IPS DF 6.9 (cell line): ENCODE measurements at places on chromosomes 16 and 17.
A peak's percentile ranks its signal among the peaks of the same experiment; 100 is the strongest.

GRCh38 chr17:74831444-74832146, 28.1 kb downstream of the GRIN2C start:
- DNase-seq, result no peak

- no peak for DNase-seq
Observed at GRCh38 chr16:3472878-3473595, 22.3 kb downstream of the C16orf90 start.

DNA sequence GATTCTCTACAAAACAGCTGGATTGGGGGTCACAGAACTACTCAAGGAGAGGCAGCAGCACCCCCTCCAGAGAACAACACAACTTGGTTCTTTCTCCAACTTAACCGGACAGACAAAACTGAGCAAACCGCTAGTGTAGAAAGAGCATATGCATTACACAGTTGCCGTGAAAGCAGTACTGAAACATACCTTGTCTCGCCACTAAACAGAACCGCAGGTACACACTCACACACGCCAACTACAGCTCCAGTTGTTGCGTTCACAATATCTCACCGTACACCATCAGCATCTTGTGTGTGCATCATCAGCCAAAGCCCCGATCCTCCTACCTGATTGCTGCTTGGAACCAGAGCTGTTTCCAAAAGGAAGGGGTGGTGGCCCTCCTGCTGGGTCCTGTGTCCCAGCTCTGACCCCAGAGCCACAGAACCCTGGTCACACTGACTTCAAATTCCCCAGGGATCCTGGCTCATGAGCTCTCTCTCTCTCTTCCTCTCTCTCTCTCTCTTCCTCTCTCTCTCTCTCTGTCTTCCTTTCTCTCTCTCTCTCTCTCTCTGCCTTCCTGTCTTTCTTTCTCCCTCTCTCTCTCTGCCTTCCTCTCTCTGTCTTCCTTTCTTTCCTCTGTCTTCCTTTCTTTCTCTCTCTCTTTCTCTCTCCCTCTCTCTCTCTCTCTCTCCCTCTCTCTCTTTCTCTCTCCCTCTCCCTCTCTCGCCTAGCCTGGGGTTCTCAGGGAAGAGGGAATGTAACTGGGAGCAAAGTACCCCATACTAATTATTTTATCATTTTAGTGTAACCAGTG, 8.4 kb downstream of the PIMREG start:
- no peak for DNase-seq

- DNase-seq, result no peak
Observed at GRCh38 chr17:17815062-17815406, 21.8 kb downstream of the SREBF1 start.

GRCh38 chr17:18319604-18320256, 4.6 kb downstream of the SMCR8 start:
- DNase-seq, result no peak

DNA sequence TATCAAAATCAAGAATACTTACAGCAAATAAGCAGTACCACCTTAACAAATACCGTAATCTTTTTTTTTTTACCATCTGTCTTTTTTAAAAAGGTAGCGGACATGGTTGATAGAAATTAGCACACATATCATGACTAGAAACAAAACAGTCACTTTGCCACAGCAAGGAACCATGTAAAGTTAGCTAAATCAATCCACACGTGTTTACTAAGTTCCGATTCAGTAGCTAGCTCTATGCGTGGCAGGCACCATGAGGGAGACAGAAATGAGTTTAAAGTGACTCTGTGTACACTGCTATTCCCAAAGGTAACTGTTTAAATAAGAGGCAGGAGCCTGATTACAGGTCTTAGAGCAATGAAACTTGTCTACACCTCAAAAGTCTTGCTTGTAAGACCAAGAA, 108.6 kb downstream of the XYLT1 start:
- DNase-seq, result no peak

GRCh38 chr17:34503528-34504195, 75.7 kb upstream of the TMEM132E start:
- DNase-seq, result no peak

DNA sequence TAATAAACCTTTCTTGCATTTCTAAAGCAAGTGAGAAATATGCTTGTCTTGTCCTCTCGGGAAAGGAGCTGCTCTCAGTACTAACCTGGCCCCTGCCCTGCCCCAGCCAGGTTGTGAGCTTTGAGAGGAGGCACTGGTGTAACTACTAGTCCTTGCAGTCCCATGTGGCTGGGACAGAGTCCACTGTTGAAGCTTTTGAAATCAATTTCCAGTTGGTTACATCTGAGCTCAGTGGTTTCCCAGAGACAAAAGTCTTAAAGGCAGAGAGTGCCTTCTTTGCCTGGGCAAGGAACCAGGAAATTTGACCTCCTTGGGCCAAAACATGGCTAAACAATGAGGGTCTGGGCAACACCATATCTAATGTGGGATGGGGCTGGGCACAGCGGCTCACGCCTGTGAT, 48.7 kb downstream of the GSG1L start:
- DNase-seq, result no peak

DNA sequence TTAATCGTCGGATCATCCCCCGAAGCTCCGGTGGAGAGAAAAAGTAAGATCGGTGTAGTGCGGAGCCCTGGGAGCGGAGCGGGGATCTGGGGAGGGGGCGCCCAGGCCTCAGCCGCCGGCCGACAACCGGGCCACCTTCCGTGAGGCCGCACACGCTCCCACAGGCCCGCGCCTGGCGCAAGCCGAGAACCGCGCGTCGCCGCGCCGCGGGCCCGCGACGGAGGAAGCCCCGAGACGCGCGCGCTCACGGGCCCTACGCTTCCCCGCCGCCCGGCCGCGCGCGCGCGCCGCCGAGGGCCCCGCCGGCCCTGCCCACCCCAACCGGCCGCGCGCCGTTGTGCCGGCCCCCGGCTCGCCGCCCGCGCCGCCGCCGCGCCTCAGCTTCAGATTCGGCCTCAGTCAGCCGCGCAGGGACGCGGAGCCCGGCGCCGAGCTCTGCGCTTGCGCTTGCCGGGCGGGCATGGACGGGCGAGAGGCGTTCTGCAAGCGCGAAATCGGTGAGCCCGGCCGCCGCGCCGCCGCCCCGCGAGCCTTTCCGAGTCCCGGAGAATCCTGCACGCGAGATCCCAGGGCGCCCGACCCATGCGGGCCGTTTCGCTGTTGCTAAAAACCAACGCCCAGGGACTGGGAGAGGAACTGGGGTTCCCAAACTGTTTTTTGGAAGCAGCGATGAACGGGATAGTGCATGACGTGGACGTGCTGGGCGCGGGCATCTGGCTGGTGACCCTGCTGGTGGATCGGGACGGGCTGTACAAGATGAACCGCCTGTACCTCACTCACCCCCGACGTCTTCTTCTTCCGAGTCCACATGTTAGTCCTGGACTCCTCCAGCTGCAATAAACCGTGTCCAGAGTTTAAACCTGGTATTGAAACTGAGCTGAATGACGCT, 28.0 kb upstream of the LRRC37A start:
- no peak for DNase-seq

DNA sequence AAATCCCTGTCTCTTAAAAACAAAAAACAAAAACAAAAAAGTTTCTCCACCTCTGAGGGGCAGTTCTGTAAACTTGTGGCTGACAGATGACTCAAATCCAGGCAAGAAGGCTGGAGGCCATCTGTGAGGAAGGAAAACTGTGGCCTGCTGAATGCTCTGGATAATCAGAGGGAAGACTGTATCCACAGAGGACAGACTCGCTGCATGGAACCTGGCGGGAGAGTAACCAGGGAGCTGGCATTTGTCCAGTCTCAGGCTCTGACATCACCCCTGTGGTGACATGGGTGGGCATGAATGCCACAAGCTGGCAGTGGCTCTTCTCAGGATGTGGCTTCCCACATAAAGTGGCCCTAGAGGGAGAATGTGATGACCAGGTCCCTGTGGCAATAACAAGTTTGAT, 2.8 kb upstream of the KSR1 start:
- DNase-seq, result no peak

- no peak for DNase-seq
Observed at GRCh38 chr17:68035131-68035522, 408 bp upstream of the KPNA2 start.

DNA sequence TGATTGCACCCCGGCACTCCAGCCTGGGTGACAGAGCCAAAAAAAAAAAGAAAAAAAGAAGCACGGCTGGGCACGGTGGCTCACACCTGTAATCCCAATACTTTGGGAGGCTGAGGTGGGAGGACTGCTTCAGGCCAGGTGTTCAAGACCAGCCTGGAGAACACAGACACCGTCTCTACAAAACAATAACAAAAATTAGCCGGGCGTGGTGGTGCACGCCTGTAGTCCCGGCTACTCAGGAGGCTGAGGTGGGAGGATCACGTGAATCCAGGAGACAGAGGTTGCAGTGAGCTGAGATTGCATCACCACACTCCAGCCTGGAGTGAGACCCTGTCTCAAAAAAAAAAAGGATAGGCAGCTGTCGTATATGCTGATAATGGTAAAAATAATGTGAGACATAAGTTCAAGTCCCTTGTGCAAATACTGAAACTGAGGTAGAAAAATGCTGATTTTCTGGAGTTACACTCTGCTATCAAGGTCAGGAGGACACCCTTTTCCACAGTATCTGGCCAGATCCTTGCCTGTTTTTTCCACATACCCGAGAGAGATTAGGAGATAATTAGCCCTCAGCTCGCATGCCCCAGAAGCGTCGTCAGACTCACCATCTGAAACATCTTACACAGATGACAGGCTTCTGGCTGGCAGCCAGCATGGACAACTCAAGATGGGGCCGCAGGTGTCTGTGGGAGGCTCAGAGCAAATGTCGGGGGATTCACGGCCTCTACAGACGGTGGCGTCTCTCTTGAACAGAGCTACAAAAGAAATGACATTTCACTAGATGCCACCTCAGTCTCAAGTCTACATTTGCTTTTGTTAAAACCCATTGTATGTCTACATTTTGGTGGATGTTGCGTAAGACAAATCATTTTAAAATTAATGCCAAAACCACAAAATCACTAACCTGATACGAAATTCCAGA, 36.8 kb downstream of the WDR45B start:
- no peak for DNase-seq

- DNase-seq, result peak; percentile 45
Observed at GRCh38 chr17:7523033-7523432, 25.8 kb upstream of the TNFSF12 start.

- no peak for DNase-seq
Observed at GRCh38 chr17:39171933-39172332, 6.0 kb upstream of the ARL5C start.

DNA sequence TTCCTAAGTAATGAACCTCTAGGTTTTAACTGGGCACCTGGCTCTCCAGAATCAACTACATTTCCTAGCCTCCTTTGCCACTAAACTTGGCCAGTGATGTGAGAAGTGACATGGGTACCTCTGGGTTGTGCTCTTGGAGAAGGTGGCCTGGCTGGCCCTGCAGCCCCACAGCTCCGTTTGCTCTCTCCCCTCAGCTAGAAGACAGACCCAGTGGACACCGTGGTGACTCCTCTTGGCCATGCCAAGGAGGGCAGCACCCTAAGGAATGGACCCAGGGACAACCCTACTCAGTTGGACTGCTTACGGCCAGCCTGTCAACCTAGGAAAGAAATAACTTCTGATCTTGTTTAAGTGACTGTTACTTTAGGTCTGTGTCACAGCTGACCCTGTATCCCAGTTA, 151.4 kb downstream of the TMEM132E start:
- no peak for DNase-seq

DNA sequence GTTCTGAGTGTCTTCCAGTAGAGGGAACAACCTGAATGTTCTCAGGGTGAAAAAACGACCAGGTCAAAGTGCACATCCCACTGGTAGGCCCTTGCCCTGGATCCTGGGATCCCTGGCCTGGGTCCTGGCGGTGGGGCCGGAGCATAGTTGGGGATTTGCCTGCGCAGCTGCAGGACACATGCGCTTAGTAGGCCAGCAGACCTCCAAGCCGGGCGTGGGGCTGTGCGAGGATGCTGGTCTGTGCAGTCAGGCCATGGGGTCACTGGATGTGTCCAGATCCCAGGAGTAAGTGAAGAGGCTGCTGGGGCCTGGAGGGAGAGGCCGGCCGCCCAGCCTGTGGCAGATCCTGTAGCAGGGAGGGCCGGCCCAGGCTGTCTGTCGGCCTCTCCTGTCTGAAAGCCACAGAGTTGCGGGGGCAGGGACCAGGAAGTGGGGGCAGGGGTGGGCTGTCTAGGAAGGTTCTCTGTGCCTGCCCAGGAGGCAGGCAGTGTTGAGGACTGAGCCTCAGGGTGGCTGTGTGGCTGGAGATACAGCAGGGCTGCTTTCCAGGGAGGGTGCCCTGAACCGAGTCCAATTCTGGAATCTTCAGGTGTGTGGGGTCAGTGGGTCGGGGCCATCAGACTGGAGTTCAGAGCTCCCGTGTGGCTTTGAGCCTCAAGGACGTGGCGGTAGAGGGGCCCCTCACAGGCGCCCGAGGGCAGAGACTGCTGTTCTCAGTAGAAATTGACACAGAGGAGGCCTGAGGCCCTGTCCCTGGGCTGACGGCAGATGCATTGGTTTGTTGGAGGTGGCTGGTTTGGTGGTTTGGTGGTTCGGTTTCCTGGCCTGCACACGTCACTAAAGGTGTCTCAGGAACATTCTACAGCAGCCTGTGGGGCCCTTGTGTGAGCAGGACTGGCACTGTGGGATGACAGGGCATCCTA, 17.2 kb upstream of the NUDT16L1 start:
- DNase-seq, result no peak

DNA sequence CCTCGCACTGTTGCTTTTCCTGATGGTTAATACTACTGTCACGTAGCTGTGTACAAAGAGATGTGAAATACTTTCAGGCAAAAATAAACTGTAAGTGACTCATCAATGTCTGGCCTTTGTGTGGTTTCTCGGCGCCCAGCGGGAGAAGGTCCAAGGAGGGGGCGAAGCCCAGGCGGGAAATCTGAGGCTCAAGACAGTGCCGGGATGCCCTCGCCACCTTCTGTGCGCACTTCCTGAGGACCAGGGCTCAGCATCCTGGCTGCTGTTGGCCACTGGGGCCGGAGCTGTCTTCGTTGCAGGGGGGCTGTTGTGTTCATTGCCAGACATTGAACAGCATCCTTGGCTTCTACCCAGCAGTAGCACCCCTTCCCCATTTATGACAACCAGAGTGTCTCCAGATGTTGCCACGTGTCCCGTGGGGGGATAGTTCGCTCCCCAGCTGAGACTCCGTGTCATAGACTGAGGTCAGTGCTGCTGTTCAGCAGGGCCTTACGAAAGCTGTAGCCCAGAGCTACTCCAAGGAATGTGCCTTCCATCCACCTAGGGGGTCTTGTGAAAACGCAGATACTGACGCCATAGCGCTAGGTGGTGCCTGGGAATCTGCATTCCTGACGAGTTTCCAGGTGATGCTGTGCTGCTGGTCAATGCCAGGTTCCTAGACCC, 67.3 kb upstream of the PLCG2 start:
- no peak for DNase-seq

GRCh38 chr16:53323924-53324323, 110.3 kb upstream of the RBL2 start:
- no peak for DNase-seq

- DNase-seq, result no peak
Observed at GRCh38 chr17:65225061-65225460, 87.9 kb downstream of the RGS9 start.

GRCh38 chr16:27314161-27314723, 468 bp downstream of the IL4R start:
- DNase-seq, result no peak

GRCh38 chr16:14347706-14348105, 276.6 kb downstream of the MRTFB start:
- no peak for DNase-seq
